ENCODE measurements at places on chromosomes 16 and 17.

- DNase-seq, result no peak
Measured at GRCh38 chr17:39551879-39552278, 55.8 kb downstream of the NEUROD2 start.

DNA sequence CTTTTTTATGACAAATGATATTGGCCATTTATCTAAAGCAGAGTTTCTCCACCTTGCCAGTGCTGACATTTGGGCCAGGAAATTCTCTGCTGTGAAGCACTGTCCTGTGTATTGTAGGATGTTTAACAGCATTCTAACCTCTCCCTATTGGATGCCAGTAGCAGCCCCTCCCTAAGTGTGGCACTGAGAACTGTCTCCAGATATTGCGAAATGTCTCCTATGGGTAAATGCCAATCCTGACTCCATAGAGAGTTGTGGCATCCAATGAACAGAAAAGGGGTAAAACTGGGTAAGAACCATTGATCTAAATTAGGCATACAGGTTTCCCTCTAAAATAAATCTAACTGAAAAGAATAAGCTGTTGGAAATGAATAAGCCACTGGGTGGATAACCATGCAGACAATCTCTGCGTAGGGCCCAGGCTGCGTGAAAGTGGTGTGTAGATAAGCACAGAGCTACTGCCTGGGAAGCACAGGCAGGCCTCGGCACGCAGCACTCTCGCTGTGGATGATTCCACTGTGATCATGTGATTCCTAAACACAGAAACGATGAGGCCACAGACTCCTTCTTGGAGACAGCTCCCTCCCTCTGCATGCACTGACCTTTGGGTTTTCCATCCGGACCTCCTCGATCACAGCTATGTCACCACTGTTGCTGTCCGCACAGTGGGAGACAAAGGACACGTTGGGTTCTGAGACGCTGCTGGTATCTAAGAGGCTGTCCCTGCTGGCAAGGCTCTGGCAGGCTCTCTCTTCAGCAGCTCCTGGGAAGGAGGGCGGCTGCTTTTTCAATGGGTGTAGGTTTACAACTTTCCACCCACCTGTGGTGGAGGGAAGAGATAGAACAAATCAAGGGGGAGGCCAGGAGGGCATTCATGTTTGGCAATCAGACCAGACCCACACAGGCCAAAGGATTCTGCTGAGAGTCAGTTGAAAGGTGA is 44.1 kb downstream of the GTF3C1 start:
- DNase-seq, result no peak

DNA sequence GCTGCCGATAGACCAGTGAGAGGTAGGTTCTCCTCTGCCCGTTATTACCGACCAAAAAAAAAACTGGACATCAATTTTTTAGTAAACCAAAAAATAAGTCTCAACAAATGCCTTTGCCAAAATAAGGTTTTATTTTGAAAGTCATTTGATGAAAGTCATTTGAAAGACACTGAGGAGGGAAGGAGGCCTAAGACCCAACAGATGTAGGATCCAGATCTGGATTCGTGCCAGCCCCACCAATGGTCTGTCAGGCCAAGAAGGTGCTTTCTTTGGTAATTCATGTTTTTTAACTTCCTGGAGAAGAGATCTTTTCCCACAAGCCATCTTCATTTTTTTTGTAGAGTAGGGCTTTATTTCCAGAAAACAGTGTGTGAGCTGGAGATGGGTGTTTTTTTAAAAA is 18.1 kb downstream of the NTAN1 start:
- no peak for DNase-seq

- DNase-seq, result no peak
Measured at GRCh38 chr16:84462296-84463210, 41.9 kb downstream of the MEAK7 start.

GRCh38 chr16:5003828-5004227 is 29.9 kb downstream of the NAGPA start:
- DNase-seq, result no peak

DNA sequence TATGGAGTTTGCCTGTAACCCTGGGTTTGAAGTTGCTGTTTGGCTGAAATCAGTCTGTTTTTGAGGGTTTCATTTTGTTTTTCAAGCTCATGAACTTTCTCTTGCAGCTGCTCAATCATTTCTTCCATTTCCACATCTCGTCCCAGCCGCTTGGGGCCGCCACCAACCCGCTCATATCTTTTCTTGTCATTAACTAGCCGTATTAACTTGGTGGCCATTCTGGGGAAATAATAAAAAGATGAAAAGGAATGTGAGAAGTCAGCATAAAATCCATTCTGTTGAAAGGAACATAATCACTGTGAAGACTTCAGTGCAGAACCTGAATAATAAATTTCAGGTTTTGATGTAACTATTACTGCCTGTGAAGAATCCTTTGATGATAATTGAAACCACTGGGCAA is 11.5 kb downstream of the RPGRIP1L start:
- no peak for DNase-seq

GRCh38 chr17:17781591-17782496 is 54.9 kb downstream of the SREBF1 start:
- peak; percentile 48 for DNase-seq

GRCh38 chr17:77555741-77556291 is 402.7 kb upstream of the TNRC6C start:
- DNase-seq, result no peak

DNA sequence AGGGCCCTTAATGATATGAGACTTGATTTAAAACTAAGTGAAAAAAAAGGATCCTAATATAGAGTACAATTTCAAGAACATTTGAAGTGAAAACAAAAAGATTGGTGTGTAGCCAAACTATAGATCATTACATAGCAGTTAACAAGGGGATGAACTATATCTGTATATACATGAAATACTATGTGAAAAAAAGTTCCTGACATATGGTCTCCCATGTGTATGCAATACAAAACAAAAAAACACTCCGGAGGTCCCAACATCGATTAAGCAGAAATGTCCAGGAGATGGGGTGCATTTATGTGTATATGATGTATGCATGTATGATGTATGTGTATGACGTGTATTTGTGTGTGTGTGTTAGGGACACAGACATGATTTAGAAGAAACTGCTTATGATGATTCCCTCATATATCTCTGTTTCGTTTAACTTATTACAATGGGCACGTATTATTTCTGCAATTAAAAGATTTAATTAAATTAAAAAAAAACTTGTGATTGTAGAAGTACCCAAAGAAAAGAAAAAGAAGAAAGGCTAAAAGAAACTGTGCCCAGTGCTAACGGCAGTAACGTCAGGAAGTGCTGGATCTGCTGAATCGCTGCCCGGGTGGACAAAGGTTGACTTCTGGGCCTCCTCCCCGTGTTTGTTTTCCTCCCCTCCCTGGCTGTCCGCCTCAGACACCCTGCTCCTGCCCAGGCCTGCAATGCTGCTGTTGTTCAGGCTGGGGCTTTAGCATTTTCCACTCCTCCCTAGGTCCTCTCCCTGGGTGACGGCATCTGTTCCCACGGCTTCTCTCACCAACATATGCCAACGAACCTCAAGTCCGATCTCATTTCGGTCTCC is 36.9 kb downstream of the TBX4 start:
- no peak for DNase-seq

DNA sequence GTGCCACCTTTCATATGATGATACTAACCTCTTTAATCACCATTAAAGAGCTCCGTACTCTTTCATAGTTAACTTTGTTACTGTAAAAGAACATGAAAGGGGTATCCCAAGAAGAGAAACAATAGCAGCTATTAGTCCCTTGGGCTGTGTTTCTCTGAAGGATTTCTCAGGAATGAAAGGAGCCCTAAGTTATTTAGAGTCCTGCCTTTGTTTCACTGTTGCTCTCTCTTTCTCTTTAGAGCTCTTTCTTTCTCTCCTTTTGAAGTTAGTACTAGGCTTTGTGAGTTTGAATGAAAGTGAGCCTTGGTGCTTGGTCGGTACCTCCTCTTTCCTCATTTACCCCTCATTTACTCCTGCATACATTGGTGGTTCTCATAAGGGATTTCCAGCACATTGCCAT is 20.5 kb upstream of the RASL10B start:
- DNase-seq, result no peak

GRCh38 chr17:82895087-82895486 is 55.3 kb upstream of the ZNF750 start:
- DNase-seq, result no peak

DNA sequence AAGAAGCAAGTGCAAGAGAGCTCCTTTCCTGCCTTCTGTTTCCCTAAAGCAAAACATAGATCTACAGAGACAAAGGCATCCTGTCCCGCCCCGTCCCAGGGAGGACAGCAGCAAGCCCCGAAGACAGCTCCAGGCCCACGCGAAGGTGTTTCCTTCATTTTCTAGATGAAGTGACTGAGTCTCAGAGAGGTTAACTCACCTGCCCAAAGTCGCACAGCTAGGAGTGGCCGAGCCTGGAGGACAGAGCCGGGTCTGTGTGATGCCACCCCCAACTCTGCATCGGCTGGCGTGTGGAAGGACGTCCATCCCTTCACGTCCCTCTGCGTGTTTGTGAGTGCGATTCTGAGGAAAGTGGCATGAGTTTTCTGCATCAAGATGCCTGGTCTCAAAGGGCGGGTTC is 187.2 kb upstream of the CHMP6 start:
- DNase-seq, result no peak
